ENCODE measurements at places on chromosomes 1 and 21.

DNA sequence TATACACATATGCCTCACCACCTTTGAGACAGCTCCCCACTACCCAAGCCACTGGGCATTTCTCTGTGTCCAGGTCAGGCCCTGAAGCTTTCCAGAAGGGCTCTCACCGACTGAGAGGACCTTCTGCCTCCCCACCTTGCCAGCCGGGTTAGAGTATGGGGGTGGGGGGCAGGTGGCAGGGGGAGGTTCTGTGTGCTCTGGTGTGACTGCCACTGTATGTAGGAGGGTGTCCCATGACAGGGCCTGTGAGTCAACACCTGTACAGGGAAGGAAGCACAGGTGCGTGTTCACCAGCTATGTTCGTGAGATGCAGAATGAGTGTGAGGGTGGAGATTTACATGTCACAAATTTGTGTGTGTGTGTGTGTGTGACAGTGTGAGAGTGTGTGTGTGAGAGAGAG is 7.0 kb downstream of the AHDC1 start:
- no peak for DNase-seq

DNA sequence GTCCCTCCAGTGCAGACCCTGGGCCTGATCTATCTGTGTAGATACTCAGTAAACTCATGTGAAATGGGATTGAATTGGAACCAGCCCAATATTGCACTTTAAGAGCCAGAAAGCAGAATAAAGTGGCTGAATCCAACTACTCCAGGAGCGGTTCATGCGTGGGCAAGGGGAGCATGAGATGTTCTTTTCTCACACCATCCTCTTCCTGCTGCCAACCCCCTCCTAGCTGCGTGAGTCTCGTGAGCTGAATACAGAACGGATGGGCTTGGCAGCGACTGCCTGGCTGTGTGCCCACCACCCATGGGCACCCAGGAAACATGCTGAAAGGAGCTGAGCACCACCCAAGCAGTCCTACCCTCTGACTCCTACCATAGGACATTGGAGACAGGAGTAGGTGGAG is 128.3 kb downstream of the ELAVL4 start:
- DNase-seq = no peak

DNA sequence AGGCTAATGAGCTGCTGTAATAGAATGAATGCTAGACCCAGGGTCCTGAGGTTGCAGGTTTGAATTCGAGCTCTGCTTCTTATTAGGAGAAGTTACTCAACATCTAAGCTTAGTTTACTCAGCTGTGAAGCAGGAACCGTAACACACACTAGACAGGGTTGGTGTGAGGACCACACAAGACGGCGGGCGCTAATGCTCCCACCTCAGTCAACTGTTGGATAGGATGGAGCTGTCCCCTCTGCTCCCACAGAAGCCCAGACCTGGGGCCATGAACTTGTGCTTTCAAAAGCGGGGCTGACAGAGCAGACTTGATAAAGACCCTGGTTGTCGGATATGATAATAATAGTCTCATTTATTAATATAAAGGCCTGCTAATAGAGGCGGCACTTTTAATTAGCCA is 98.4 kb upstream of the CD34 start:
- DNase-seq = no peak

- no peak for DNase-seq
Measured at GRCh38 chr1:172408958-172409357, 11.5 kb upstream of the C1orf105 start.

GRCh38 chr1:151578941-151579340 is 32.9 kb upstream of the SNX27 start:
- no peak for DNase-seq

DNA sequence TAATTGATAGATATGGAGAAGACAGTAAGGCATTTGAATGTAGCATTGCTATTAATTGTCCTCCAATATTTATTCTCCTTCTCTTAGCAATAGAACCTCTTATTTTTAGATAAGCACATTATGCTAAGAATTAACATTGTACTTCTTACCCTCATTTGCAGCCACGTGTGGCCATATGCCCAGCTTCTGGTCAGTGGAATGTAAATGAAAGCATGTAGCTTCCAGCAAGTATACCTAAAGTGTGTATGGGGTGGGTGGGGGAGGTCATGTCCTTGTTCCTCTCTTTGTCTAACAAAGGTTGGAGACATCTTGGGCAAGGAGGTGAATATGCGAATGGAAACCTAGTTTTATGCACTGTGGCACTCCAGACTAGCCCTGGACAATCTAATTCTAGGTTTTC is 133.6 kb upstream of the HMCN1 start:
- no peak for DNase-seq

- DNase-seq = no peak
Measured at GRCh38 chr1:56099766-56100265, 479.5 kb downstream of the PLPP3 start.

DNA sequence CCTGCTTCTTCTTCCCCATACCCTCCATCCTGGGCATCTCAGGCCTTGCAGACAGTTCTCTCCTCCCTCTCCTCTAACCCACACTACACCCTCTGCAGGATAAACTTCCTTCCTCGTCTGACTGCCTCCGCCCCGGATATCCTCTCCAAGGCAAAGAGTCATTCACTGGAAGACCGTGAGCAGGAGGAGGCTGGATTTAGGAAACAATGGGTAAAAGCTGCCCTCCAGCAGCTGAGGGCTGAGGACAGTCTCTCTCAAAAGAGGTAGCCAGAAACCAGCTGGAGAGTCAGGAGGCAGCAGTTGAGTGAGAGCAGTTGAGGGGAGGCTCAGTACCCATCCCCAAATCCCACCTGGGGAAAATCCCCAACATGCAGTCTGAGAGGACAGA is 1.4 kb downstream of the CSRP1 start:
- DNase-seq = no peak

DNA sequence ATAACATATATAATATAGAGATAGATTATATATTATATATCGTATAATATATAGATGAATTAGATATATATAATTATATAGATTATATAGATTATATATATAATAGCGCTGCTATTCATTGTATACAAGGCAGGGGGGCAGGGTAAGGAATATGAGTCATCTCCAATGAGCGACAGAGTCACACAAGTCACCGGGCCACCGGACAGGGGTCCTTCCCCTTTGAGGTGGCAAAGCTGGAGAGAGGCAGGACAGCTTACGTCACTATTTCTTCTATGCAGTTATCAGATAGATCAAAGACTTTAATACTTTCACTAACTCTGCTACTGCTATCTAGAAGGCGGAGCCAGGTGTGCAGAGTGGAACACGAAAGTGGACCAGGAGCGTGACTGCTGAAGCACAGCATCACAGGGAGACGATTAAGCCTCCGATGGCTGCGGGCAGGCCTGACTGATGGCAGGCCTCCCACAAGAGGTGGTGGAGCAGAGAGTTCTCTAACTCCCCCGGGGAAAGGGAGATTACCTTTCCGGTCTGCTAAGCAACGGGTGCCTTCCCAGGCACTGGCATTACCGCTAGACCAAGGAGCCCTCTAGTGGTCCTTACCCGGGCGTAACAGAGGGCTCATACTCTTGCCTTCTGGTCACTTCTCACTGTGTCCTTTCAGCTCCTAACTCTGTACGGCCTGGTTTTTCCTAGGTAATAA is 2154.7 kb downstream of the MRPL39 start:
- DNase-seq = peak; percentile 14

GRCh38 chr1:6948861-6949260 is 163.6 kb downstream of the CAMTA1 start:
- no peak for DNase-seq

- DNase-seq = no peak
Measured at GRCh38 chr1:57447551-57447950, 23.7 kb upstream of the DAB1 start.

GRCh38 chr1:155208541-155209311 is at the start of gene MTX1:
TSS of gene MTX1 (plus strand) at chr1:155208695. CDS start at chr1:155208805, 110 bp downstream.
- peak; percentile 84 for DNase-seq

GRCh38 chr1:2607641-2608091 is 21.1 kb downstream of the PRXL2B start:
- no peak for DNase-seq

DNA sequence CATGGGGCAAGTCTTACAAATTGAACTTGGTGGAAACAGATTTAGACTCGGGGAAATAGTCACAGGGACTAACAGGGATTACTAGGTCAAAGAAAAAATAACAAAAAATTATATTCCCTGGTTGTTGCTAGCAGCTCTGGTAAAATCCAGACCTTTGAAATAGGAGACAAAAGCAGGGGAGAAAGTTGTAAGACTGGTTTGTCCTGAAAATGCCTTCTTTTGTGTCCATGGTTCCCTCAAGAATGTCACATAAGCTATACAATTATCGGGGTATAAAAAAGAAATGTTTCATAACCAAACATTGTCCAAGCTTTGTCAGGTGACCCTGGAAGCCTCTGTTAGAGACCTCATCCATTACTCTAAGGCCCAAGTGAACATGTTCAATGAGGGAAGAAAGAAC is 33.1 kb downstream of the KIAA0319L start:
- DNase-seq = no peak

- no peak for DNase-seq
Measured at GRCh38 chr21:41095983-41096382, 72.0 kb upstream of the BACE2 start.

DNA sequence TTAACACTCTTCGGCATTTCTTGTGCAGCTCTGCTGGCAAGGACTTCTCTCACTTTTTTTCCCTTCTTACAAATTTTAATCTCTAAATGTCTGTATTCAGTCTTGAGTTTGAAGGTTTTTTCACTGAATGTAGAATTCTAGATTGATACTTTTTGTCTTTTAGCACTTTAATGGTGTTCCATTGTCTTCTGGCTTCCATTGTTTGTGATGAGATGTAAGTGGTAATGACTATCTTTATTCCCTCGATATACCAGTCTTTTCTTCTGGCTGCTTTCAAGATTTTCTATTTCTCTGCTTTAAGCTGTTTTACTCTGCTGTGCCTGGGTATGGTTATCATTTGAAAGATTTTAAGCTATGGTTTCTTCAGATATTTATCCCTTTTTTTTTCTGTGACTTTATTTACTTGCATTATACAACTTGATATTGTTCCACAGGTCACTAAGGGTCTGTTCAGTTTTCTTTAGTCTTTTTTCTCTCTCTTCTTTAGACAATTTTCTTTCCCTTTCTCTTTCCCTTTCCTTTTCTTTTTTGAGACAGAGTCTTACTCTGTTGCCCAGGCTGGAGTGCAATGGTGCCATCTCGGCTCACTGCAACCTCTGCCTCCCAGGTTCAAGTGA is 35.8 kb downstream of the DYRK1A start:
- no peak for DNase-seq
